ENCODE measurements at places on chromosomes 12 and 14.

- DNase-seq: no peak
Observed at GRCh38 chr12:74152370-74152769, 385.3 kb upstream of the ATXN7L3B start.

DNA sequence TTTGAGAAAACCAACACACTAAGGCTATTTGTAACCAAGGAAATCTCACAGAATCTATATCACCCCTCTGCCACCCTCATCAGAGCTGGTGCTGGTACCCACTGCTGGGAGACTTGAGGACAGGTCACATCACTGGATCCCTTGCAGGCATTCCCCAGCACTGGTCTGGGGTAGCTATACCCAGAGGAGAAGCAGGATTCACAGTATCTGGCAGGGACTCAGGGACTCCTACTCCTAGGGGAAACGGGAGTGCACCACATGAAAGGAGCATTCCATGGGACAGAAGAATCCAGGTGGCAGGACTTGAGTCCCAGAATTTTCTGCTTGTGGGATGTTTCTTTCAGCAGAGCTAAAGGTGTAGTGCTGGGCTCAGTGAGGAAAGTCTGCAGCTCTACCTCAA is 223.2 kb downstream of the ADGRD1 start:
- DNase-seq: no peak

- DNase-seq: no peak
Observed at GRCh38 chr12:52506858-52507715, 13.1 kb downstream of the KRT5 start.

- peak; percentile 65 for DNase-seq
Observed at GRCh38 chr12:53738406-53739213, 11.4 kb upstream of the CALCOCO1 start.

DNA sequence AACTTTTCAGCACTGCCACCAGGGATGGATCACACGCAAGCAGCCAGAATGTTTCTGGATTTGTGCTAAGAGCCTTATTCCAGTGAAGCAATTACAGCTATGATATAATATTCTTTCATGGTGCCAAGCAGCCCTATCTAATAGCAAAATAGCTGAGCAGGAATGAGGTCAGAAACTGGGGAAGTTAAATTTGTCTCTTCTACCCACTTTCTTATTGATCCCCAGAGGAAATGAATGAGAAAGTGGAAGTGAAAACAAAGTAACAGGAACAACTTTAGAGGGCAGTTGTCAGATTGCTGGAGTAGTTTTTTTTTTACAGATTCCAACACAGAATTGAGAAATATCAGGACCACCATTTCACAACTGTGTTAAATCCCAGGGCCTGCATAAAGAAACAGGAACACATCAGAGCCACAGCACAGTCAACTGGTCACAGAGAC is 44.8 kb downstream of the GCH1 start:
- no peak for DNase-seq

DNA sequence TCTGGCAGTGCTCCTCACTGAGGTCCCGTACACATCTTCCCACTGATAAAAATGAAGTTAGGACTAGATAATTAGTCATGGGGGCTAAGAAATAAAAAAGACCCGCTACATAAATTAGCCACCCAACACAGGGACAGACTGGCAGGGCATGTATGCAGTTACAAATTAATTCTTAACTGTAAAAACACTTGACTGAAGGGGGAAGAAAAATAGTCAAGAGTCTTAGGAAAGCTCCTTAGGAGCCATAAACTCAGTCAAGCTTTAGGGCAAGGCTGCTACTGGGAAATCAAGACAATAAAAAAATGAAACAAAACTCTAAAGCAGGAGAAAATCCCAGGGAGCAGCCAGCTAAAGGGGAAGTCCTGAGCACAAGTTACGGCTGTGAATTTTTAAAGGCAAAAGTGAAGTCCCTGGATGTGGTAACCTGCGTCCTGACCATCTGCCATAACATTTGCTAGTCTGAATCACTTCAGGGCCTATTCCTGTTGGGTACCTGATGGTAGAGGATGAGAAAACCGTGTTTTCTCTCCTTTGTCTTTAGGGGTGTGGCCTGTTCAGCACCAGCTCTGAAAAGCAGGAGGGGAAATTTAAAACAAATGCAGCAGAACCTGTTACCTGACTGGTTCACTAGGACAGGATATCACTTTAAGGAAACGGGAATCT is 7.5 kb upstream of the NPFF start:
- DNase-seq: no peak

GRCh38 chr12:119225454-119225853 is 46.7 kb downstream of the HSPB8 start:
- DNase-seq: no peak

DNA sequence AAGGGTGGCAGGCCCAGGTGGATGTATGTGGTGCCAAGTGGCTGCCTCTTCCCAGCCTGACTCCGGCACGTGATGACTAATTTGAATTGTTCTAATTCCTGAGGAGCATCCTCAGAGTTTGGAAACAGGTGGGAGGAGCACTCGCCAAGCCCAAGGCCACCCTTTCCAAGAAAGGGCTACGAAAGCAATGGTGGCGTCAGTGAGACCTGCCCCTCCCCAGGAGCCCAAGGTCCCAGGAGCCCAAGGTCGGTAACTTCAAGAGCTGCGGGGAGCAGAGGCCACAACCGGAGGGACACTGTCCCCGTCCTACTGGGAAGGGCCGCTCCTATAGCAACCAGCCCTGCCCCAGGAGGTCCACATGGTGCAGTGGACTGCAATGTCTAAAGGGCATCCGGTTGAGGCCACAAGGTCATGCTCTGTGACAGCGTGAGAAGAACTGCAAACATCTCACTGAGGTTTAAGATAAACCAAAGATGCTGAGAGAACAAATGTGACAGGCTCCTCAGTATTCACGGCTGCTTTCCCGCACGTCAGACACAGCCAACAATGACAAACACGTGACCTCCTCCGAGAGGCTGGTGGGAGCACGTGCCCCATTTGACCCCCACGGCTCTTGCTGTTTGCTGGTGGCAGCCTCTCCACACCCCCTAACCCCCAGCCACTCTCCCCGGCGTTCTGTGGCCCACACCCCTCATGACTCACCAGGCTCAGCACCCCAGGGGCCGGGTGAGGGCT is 79.6 kb downstream of the ITPK1 start:
- no peak for DNase-seq

- DNase-seq: no peak
Observed at GRCh38 chr12:23561364-23562345, 387.8 kb downstream of the SOX5 start.

DNA sequence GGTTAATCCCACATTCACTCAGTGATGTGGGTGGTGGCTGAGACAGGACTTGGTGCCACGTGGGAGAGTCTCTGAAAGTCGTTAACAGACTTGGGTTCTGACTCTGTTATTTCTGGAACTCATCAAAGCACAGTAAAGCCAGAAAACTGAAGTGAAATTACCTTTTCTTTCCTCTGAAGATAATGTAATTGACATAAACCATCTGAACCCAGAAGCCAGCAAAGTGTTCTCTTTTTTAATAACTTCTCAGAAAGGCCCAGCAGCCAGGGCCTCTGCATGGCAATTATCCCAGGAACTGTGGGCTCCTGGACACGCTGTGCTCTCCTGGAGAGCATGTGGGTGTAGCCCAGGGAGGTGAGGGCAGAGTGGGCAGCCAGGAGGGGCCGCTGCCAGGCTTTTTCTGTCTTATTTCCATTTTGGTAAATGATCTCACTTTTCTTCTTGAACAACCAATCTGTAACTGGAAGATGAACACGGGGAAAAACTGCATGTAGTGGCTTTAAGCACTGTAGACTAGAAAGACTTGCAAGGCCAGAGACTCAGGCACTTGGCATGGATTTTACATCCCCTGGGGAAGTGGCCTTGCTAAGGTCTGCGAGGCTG is 444.1 kb upstream of the TMEM132C start:
- DNase-seq: no peak

- DNase-seq: no peak
Observed at GRCh38 chr14:100857233-100857922, 31.5 kb downstream of the MEG3 start.

- DNase-seq: no peak
Observed at GRCh38 chr12:59619461-59620240, 23.8 kb downstream of the SLC16A7 start.

GRCh38 chr12:2520722-2521246 is 274.0 kb upstream of the FKBP4 start:
- DNase-seq: no peak

DNA sequence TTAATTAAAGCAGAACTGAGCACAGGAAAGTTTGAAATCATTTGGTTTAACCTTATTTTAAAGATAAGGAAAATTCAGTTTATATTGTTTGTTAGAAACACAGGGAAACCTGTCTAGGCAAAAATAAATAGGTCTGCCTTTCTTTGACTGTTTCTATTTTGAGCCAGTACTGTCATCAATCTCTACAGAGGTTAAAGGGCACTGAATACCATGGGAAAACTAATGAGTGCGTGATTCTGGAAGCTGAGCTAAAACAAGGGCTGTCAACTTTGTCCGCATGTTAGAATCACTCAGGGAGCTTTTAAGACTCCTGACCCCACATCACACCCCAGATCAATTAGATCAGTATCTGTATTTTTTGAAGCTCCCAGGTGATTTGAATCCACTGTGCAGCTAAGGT is 38.8 kb downstream of the NOPCHAP1 start:
- DNase-seq: no peak

DNA sequence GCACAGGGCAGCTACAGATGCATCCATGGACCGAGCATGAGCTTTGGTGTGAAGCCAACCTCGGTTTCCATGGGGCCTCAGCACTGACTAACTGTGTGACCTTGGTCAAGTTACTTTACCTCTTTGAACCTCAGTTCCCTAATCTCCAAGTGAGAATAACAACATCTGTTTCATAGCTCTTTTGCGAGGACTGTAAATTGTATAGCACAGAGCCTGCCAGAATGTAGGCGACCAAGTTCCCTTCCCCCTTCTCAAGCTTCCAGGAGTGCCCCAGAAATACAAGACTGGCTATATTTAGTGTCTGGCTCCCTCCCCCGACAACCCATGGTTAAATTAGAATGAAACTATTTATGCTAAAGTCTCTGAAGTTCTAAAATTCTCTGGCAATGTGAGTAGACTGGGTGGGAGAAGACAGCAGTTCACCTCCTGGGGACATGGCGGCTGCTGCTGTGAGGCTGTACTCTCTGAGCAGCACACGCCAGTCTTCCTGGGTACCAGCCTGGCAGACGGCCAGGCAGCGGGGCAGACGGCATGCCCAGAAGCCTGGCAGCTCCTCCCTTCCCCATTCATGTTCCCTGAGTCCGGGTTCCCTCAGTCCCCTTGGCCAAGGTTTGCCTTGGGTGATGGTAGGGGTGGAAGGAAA is 22.0 kb upstream of the TMED10 start:
- peak; percentile 16 for DNase-seq

DNA sequence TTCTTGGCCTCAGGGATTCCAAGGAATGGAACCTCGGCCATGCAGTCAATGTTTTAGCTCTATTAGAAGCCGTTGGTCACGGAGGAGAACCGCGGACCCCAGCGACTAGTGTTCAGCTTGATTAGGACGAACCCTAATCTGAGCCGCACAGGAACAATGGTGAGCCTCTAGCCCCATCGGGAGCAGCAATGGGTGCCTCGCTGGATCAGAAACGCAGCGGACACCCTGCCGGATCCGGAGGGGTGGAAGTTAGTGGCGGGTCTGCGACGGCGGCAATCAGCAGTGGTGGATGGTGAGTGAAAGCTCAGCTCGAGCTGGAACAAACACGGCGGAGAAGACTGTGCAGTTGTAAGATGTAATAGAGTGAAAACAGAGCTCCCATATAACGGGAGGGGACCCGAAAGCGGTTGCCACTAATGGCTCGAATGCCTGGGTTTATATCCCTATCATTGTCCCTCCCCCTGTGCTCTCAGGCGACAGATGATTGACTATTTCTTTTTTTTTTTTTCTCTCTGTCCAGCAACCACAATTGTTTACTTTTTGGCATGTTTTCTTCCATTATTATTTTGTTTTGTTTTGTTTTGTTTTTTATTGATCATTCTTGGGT is 127.7 kb downstream of the ZNF664 start:
- no peak for DNase-seq

- no peak for DNase-seq
Observed at GRCh38 chr12:67917811-67918210, 71.4 kb upstream of the IFNG-AS1 start.

DNA sequence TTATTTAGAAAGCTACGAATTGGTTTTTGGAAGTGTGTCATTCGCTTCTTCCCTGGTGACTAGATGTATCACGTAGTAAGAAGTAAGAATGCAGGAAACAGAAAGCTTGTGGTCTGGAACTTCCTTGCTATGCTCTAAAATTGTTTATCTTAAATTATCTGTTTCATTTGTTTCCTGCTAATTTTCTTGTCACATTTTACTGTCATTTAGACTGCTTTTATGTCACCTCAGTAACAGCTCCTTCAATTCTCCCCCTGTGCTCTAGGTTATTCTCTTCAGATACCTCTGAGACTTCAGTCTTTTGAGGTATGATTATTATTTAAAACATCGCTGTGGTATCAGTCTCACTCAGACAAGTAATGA is 699 bp upstream of the CD69 start:
- no peak for DNase-seq

DNA sequence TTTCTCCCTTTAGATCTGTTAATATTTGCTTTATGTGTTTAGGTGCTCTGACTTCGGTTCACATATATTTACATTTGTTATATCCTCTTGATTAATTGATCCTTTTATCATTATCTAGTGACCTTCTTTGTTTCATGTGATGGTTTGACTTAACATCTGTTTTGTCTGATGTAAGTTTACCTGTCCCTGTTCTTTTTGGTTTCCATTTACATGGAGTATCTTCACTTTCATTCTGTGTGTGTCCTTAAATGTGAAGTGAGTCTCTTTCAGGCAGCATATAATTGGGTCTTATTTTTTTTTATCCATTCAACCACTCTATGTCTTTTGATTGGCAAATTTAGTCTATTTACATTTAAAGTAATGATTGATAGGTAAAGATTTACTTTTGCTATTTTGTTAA is 24.2 kb downstream of the TRMT5 start:
- no peak for DNase-seq

- DNase-seq: no peak
Observed at GRCh38 chr14:73188501-73188911, 48.8 kb upstream of the PAPLN start.

DNA sequence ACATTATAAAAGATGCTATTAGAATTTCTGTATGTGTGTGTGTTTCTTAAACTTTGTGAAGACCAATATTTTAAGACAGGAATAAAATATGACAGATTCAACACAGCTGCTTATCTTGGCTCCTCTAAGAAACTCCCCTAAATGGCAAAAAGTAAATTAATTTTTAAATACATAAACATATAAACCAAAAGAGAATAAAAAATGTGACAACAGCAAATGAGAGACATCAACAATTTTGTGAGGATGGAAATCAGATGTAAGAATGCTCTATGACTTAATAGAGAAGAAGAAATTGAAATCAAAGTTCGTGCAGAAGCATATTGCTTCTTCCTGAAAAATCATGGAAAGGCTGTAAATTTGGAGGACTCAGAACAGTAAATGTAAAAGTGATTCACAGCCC is 1083.8 kb downstream of the FLRT2 start:
- DNase-seq: peak; percentile 8

All from right kidney (tissue), 9 donors.